ENCODE measurements at places on chromosomes 6 and 20. TPM values are rescaled to one million over a fixed set of nuclear protein-coding genes. Genes with fewer than 3 reads are reported as not detected.

The CTCFL gene
- total RNA-seq = not detected

The PSMB9 gene
- total RNA-seq = 29.8 TPM

The FLRT3 gene
- 2.5 TPM for total RNA-seq

The RAD21L1 gene
- total RNA-seq = not detected

The SIGLEC1 gene
- total RNA-seq = not detected

The FAM162B gene
- 0.36 TPM for total RNA-seq

- DNase-seq = no peak
Observed at GRCh38 chr6:159440911-159441703, 251.9 kb downstream of the SOD2 start.

- DNase-seq = no peak
Observed at GRCh38 chr20:23291575-23292240, 58.9 kb upstream of the NXT1 start.

GRCh38 chr6:10315658-10316372, 99.1 kb downstream of the TFAP2A start:
- DNase-seq = no peak

DNA sequence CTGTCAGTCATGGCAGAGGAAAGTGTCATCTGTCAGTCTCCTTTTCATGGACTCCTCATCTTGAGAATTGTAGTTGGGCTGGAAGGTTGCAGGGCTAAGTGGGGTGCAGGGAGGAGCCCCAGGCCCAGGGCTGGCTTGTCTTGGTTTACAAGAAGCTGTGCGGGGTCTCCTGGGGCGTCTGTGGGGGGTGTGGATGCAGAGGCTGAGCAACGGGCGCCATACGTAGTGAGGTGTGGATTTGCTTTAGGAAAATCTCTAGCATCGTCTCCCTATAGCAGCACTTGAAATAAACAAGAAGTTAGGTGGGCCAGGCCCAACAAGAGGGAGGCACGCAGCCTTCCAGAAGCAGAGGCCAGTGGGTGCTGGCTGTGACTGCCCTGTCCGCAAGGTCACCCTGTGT, 1.8 kb upstream of the SLC17A9 start:
- DNase-seq = peak; percentile 35

GRCh38 chr6:107068691-107069630, 41.0 kb downstream of the MTRES1 start:
- DNase-seq = no peak

GRCh38 chr6:15804164-15805154, 141.6 kb upstream of the DTNBP1 start:
- no peak for DNase-seq

GRCh38 chr6:26315274-26315673, 49.7 kb upstream of the BTN3A2 start:
- DNase-seq = no peak

DNA sequence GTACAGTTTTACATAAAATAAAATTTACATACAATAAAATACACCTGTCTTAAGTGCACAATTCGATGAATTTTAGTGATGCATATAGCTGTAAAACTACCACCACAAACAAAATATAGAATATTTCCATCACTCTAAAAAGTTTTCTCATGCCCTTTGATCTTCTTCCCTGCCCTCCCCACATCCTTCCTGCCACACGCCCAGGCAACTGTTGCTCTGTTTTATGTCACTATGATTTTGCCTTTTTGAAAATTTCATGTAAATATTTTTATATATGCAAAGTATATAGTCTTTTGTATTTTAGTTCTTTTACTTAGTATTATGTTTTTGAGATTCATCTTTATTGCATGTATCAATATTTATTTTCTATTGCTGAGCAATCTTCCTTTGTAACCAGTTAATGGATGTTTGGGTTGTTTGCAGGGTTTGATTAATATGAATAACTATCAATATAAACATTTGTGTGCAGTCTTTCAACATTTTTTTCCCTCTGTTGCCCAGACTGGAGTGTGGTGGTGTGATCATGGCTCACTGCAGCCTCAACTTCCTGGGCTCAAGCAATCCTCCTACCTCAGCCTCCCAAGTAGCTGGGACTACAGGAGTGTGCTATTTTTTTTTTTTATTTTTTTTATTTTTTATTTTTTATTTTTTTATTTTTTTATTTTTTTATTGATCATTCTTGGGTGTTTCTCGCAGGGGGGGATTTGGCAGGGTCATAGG, 23.8 kb upstream of the SAMHD1 start:
- no peak for DNase-seq

- DNase-seq = no peak
Observed at GRCh38 chr6:46730921-46731461, 4.2 kb downstream of the PLA2G7 start.

- DNase-seq = peak; percentile 80
Observed at GRCh38 chr20:48523191-48523995, 304.4 kb downstream of the PREX1 start.

DNA sequence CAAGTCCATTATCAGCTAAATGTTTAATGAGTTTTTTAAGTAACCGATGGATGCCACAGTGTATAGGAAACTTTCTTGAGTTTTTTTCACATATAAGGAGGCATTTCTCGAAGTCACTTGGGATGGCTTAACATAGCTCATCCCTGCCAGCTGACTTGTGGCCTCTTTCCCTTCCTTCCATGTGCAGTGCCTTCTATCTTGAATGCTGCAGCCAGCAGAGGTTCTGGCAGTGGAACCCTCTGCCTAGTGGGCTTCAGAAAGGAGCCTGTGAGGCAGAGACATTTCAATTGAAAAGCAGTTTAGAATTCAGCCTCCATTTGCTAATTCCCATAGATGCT, 51.9 kb downstream of the AKAP12 start:
- DNase-seq = no peak

GRCh38 chr6:169213814-169214520, 39.7 kb downstream of the THBS2 start:
- DNase-seq = no peak

GRCh38 chr6:135114355-135115145, 59.9 kb upstream of the HBS1L start:
- no peak for DNase-seq

DNA sequence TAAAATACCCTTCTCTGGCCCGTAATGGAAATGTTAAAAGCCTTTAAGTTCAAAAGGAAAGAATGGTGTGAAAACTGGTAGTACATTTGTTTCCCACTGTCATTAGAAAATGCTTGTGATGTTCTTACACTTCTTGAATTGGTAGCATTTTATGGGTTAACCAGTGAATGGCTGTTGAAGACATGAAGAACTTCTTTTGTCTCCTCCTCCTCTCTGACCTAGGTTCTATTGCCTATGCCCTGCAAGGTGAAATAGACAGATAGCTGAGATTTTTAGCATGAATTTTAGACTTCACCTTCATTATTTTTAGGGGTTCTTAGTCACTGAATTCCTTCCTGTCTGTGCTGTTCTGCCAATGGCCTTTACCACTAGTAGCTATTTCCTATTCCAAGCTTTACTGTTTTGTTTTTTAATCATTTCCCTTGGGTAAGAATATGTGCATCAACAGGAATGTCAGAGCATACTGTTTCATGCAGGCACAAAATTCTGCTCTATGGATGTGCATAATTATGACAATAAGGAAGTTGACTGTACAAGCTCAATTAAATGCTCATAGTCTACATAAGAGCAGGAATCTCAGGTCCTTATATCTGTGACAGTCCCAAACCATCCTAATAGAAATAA, 4.9 kb downstream of the TNFAIP3 start:
- peak; percentile 75 for DNase-seq

- no peak for DNase-seq
Observed at GRCh38 chr6:108699290-108700041, 138.7 kb downstream of the FOXO3 start.

DNA sequence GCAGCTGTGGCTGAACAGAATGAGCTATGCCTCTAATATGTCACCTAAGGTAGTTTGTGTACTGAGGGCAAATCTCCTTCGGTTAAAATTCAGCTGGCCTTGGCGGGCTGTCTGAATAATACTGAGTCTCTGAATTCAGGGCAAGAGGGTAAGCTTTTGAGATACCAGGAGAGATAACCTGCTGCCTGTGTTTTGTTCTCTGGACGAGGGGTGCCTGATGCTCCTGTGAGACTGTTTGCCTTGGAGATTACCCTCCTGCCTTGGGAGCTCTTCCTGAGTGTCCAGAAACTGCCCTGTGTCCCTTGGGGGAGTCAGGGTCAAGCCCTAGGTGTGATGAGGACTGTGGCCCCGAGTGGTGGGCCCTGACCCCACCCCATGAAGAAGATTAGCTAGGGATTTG, 282.9 kb downstream of the KIF16B start:
- DNase-seq = no peak

- no peak for DNase-seq
Observed at GRCh38 chr6:151294561-151295101, 54.9 kb downstream of the AKAP12 start.

DNA sequence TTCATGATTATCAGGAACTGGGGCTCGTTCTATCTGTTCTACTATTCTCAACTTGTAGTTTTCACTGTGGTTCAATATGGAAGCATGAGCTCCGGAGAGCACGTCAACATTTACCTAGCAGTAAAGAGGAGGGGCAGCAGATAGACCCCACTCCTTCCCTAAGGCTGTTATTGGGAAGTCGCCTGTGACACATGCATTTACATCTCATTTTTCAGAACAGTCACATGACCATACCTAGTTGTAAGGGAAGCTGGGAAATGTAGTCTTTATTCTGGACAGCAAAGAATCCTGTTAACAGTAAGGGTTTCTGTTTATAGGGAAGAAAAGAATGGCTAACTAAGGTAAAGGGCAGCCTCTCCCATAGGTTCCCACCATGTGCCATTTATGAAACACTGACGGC, 158.3 kb downstream of the ZFP64 start:
- DNase-seq = no peak

GRCh38 chr20:50197463-50198179, 7.0 kb downstream of the CEBPB start:
- DNase-seq = peak; percentile 61

DNA sequence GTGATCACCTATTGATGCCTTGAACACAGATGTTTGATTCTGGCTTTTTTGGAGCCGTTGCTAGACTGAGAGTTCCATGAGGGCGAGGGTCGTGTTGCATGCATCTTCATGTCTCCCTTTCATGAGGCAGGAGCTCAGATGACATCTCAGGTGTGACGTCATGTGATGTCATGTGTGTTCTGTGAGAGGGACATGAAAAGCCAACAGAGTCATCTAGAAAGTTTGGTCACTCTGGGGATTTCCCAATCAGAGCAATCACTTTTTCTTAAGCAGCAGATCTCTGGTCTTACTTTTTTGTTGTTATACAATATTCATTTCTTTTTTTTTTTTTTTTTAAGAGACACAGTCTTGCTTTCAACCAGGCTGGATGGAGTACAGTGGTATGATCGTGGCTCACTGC, 411.8 kb downstream of the PREX1 start:
- no peak for DNase-seq

- peak; percentile 99 for DNase-seq
Observed at GRCh38 chr20:62704341-62704948, 4.2 kb upstream of the NTSR1 start.

DNA sequence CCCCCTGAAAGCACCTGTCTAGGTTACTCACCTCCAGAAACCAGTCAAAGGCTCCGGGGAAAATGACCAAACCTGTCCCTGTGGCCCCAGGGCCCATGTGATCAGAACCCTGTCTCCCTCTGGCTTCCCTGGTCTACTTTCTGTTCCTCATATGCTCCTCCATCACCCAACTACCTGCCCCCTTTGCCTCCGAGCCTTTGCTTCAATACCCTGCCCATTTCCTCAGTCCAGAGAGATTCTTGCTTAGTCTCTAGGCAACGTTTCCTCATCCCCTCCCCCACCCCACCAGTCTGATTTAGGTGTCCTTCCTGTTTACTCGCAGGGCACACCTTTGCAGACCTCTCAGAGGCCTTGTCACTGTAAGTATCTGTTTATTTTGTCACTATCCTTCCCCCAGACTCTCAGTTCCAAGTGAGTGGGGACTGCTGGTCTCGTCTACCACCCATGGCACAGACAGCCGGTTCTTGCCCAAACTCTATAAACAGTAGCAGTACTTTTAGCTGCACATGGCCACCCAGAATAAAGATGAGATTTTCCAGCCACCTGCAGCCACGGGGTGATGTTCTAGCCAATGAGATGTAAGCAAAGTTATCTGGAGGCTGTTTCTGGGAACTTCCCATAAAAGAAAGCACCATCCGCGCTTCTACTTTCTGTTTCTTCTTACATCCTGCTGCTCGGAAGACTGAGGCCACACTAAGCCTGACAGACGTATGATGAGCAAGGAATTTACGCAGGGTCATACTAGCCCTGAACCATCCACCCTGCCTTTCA, 13.3 kb downstream of the ELOVL5 start:
- DNase-seq = no peak

- DNase-seq = no peak
Observed at GRCh38 chr6:5179917-5180316, 80.8 kb downstream of the LYRM4 start.

DNA sequence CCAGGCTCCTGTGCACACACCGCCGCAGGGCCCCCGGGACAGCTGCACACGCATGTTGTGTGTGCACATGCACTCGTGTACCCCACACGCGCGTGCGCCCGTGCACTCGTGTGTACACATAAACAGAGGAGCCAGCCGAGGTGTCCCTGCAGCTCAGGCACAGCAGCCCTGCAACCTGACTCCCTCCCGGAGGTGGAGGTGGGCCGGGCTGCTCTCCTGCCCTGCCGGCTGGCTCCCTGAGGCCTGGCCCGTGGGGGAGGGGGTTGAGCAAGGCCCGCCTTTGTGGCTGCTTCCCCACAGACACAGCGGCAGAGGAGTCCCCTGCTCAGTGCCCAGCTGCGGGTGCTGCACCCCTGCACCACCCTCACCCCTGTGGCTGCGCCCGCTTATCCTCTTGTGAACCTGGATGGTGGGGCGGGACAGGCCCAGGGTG, 624 bp downstream of the RBBP8NL start:
- no peak for DNase-seq

DNA sequence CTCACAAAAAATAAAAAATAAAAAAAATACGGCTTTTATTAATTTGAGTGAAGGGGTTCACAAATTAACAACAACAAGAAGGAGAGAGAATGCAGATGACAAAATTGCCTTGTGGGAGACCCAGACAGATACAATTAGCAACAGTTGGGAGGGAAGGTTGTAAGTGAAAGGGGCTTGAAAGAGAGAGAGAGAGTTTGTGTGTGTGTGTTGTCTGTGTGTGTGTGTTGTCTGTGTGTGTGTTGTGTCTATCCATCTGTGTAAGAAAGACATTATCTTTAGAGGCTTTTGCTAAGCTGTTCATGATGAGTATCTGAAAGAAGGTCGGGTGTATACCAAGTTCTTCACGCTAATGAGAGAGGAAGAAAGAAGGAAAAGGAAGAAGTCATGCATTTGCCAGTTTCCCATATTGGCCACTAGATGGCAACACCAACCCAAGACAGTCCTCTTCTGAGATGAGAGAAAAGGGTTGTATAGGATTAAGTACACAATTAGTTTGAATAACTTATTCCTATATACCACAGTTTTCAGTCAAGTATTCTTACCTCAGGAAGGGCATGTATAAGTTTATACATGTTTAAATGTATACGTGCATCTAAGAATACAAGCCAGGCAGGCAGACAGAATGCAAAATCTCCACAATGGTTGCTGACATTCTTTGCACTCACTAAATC, 63.7 kb upstream of the CD2AP start:
- DNase-seq = peak; percentile 73

DNA sequence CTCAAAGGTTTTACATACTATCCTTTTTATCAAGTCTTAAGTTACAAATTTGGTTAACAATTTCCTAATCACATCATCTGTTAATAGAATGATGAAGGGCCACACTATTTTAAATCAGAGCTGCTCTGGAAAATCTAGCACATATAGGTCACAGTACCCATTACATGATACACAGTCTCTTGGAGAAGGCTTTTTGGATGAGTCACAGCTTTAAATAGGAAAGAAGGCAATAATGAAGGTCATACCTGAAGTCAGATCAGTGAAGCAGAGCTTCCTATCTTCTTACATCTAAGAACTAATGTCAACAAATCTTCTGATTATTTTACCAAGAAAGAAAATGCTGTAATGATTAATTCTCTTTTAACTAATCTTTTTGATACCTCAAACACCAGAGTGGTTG, 248.5 kb downstream of the BTBD9 start:
- no peak for DNase-seq
